Left lung (tissue), 14 donors: ENCODE measurements at places on chromosomes 5 and 9. TPM values are rescaled to one million over a fixed set of nuclear protein-coding genes. Genes with fewer than 3 reads are reported as not detected.

The PPP3R2 gene
- not detected for total RNA-seq

The PCDHGC3 gene
- 65.4 TPM for total RNA-seq

The DDX4 gene
- total RNA-seq = not detected

The TRAF1 gene
- total RNA-seq = 4.4 TPM

The CTXN3 gene
- not detected for total RNA-seq

The MEGF9 gene
- total RNA-seq = 103 TPM

The SLC6A19 gene
- not detected for total RNA-seq

GRCh38 chr5:108798513-108799265 lies 51.0 kb downstream of the FER start:
- no peak for DNase-seq

DNA sequence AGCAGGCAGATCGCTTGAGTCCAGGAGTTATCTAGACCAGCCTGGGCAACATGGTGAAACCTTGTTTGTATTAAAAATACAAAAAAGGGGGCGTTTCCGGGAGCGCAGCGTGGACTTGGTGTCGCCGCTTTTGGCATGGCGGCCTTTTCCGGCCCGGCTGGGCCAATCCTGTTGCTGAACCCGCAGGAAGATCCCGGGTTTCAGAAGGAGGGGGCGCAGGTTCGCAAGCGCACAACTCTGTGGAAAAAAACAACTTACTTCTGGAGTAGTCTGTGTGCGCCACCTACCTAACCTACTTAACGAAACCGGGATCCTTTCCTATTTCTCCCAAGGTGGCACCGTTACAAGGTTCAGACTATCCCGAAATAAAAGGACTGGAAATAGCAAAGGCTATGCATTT lies 198.6 kb downstream of the MSX2 start:
- no peak for DNase-seq

DNA sequence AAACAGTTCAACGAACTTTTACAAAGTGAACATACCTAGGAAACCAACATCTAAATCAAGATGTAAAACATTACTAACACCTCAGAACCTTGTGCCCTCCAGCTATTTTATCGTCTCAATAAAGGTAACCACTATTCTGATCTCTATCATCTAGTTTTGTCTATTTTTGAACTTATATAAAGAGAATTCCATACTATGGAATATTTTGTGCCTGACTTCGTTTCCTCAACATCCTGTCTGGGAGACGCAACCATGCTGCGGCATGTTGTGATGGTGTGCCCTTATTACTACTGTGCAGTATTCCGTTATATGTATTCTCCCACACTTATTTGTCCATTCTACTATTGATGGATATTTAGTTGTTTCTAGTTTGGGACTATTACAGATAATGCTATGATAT lies 99.2 kb downstream of the NR6A1 start:
- no peak for DNase-seq

DNA sequence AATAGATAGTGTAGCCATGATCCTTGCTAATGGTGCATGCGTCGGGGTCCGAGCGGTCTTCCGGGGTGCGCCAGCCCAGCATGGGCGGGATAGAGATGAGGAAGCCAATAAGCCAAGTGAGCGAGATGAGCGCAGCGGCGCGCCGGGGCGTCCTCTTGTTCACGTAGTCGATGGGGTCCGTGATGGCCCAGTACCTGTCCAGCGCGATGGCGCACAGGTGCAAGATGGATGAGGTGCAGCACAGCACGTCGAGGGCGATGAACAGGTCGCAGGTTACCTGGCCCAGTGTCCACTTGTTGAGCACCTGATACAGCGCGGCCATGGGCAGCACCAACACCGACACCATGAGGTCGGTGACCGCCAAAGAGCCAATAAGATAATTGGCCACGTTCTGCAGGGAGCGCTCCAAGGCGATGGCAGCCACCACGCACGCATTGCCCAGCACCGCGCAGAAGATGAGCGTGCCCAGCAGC lies 1.1 kb downstream of the HTR1A start:
- peak; percentile 77 for DNase-seq

DNA sequence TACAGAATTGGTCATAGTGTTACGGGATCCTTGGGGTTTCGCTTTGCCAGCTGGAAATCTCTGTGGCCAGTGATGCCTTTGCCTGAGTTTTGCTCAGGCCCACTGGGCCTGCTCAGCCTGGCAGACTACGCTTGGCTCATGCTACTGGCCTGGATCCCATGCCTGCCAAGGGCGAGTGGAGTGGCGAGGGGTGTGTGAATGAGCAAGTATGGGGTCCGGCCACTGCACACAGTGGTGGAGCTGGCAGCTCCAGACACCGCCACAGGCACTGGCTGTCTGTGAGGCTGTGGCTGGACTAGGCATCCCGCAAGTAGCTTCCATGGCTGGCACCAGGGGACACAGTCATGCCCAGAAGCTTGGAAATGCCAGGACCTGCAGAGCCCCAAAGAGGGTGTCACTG lies 240.3 kb downstream of the ARRDC3 start:
- DNase-seq = no peak

DNA sequence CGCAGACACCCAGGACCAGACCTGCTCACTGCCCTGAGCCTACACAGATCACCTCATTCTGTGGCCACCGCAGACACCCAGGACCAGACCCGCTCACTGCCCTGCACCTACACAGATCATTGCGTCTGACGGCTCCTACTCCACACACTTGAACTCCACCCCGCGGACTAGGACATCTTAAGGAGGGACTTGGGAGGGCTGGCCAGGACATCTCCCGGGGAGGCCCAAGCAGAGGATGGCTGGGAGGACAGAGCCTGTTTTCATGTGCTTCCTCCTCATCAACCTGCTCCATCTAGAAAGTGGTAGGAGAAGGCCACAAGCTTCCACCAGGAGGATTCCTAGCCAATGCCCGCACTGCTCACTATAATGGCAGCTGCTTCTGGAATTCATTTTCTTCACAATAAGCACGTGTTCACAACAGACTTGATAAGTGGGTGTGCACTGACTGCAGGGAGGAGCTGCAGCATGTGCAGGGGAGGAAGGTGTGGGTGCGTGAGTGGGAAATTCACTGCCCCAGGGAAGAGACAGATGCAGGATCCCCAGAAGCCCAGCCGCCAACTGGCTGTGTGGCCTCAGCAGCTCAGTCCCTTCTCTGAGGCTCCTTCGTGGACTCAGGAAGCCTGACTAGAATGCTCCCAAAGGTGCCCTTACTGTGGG lies 64.8 kb downstream of the AK8 start:
- no peak for DNase-seq

- no peak for DNase-seq
These were observed 6.2 kb downstream of the SURF2 start for GRCh38 chr9:133362359-133363044.

DNA sequence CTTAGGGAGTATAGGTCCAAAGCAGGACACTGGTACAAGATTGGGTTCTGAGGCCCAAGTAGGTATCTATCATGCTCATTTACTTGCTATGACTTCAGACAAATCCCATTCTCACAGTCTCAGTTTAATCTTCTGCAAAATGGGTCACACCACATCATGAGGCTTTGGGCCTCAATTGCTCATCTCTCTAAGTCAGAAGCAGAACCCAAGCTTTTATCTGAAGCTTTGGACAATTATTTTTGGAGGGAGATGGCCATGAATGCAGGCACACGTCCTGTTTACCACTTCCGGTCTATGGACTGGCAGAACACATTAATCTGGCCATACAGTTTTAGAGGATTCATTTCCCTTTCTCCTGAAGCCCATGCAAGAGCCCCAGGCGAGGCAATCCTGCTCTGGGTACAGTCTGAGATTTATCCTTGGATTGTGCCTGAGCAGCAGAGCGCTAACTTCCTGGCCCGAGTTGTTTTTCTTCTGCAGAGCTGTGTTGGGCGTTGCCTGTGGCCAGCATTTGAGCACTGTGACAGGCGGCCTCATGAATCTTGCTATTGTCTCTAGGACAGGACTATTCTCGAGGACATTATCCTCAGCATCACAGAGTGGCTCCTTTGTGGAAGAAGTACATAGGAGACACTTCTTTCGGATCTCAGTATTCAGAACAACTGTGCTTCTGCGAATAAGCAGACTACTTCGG lies 16.1 kb downstream of the SLC22A4 start:
- DNase-seq = no peak

GRCh38 chr5:30768056-30768690 lies 425.3 kb upstream of the CDH6 start:
- DNase-seq = no peak

DNA sequence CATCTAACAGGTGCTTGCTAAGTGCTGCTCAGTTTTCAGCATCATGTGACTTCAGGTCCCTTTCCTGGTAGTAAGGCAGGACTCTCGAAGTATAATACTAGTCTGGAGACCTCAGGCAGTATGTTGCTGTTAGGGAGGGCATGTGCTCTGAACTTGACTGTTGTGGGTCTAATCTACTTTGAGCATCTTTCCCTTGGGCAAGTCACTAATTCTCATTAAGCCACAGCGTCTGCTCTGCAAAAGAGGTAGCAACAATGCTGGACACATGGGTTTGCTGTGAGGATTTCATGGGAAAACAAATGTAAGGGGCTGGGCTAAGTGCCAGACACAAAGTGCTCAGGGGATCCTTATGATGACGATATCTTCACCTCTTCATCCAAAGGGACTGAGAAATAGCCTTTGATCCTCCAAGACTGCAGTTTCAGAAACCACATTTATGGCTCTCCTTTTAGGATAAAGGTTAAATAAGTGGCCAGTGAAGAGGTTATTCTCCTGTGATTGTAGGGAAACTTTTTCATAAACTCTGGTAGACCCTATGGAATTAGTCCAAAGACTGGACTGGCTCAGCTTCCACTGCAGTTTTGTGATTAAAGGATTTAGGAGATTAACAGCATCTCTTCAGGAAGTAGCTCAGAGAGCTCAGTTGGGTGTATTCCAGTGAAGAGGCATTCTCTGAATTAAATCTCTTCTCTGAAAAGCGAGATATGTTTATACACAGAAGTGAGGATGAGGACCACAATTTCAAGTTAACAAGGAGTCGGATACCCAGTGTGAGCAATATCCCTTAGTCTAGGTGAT lies 216.6 kb downstream of the SGCD start:
- DNase-seq = no peak

DNA sequence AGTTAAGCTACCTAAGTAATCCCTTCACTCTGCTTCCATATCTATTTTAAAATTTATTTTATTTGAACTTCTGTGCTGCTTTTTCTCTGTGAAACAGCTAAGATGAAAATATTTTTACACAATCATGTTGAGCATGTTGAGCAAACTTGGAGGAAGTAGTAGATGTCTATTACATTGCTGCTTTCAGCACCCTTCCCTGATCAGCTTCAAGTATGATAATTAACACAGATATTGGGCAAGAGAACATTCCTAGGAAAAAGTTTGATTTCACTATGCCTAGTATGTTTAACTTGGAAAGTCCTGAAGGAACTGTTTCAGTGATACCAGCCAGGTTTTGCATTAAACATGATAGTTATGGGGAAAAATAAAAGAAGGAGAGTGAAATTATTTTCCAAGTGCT lies 283.6 kb downstream of the ELAVL2 start:
- DNase-seq = no peak

GRCh38 chr9:86022687-86023266 lies 76.6 kb downstream of the GOLM1 start:
- DNase-seq = no peak

DNA sequence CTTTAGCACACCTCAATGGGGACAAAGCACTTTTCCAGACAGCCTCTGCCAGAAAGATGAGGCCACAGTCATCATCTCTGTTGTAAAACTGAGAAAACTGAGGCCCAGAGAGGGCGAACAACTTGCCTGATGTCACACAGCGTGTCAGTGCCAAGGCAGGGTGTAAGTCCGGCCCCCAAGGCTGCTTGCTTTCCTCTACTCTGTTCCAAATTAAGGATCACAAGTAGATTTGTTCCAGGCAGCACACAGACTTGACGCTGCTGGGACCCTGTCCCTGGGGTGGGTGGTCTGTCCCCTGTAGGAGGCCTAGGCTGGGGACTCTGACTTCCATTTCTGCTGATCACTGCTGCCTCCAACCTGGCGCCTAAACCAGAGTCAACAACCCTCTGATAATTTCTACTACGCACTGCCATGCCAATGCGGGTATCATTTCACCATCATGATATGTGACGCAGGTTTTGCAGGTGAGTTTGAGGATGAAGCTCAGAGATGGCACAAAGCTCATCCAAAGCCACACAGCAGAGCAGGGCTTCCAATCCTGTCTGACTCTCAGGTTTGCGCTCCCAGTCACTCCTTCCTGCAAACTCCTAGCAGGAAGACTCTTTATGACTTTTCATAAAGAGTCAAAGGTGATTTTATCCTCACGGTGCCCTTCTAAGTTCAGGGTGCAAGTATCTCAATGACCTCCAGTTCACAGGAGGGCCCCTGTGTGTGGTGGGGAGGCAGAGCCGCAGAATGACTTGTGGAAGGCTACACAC lies 13.5 kb upstream of the RALGDS start:
- DNase-seq = no peak

DNA sequence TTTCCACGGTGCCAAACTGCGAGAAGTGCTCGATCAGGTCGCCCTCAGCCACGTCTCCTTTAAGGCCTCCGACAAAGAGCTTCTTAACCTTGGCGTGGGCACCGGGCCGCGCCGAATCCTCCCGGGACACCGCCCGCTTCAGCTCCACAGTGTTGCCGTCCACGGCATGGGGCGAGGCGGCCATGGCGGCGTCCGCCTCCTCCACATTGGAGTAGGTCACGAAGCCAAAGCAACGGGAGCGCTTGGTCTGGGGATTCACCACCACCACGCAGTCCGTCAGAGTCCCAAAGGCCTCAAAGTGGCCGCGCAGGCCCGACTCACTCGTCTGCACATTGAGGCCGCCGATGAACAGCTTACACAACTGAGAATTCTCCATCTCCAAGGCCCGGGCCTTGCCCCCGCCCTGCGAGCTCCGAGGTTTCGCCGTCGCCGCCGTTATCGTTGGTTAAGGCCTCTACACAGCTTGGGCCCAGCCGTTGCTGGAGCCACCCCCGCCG lies 424 bp downstream of the HNRNPA0 start:
- DNase-seq = no peak

DNA sequence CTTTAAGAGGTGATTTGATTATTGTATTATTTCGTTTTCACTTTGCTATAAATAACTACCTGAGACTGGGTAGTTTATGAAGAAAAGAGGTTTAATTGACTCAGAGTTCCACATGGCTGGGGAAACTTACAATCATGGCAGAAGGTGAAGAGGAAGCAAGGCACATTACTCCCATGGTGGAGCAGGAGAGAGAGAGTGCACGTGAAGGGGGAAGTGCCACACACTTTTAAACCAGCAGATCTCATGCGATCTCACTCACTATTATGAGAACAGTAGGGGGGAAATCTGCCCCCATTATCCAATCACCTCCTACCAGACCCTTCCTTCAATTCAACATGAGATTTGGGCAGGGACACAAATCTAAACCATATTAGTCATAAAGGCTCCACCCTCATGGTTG lies 36.1 kb upstream of the NDFIP1 start:
- DNase-seq = no peak

- DNase-seq = no peak
These were observed 322.8 kb downstream of the ZSWIM6 start for GRCh38 chr5:61654876-61655275.

DNA sequence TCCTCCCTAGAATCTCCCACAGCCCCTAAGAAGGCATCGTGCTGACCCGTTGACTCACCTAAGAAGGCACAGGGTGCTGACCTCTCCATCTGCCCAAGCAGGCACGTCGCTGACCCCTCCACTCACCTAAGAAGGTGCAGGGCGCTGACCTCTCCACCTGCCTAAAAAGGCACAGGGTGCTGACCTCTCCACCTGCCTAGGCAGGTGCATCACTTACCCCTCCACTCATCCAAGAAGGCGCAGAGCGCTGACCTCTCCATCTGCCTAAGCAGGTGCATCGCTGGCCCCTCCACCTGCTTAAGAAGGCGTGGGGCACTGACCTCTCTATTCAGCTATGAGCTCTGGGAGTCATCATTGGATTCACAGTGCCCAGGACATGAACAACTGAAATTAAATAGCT lies 54.4 kb upstream of the FCN1 start:
- no peak for DNase-seq

GRCh38 chr5:135191084-135191826 lies 157.2 kb upstream of the PITX1 start:
- DNase-seq = peak; percentile 50
